ENCODE measurements at places on chromosomes 16 and 17.

GRCh38 chr16:81899601-81900000 is 111.7 kb downstream of the SDR42E1 start:
- no peak for DNase-seq

DNA sequence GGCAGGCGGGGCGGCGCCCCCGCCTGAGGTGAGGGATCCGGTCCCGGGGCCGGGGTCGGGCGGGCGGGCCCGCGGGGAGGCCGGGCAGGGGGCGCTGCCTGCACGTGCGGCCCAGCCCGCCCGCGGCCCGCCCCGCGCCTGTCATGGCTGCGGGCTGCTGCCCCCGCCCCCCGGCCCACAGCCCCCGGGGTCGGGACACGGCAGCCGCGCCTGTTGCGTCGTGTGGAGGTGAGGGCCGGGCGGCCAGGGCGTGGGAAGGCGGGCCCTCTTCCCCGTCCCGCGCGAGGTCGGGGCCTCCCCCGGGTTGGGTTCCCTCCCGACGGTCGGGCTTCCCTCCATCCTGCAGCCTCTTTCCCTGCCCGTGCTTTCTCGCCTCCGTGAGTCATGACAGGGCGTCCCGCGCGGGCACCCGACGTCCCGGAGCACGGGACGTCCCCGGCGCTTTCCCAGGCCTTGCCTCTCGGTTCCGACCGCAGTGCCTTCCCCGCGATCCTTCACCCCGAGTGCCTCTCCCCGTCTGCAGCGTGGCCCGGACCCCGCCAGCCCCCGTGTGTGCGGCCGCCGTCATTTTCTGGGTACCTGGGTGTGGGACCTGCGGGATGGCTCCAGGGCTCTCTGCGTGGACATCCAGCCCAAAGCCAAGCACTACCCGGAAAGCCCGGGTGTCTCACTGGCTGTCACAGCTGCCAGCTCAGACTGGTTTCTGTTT is 76.7 kb downstream of the CHD9 start:
- peak; percentile 50 for DNase-seq

DNA sequence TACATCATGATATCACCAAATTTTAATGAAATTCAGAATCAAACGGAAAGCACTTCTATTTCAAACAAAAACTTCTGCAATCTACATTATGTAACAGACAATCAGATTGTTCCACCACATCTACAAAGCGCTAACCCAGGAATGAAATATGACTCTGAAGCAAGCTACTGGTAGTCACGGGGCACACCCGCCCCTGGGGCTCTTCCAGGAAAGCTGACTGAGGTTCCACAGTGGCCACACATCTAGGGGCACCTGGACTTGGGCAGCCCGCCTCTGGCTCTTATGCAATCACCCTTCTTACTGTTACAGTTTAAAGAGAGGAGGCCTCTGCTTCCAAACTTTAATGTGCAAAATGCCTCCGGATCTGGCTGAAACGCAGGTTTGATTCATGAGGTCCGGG is 27.5 kb downstream of the ZCCHC14 start:
- no peak for DNase-seq

DNA sequence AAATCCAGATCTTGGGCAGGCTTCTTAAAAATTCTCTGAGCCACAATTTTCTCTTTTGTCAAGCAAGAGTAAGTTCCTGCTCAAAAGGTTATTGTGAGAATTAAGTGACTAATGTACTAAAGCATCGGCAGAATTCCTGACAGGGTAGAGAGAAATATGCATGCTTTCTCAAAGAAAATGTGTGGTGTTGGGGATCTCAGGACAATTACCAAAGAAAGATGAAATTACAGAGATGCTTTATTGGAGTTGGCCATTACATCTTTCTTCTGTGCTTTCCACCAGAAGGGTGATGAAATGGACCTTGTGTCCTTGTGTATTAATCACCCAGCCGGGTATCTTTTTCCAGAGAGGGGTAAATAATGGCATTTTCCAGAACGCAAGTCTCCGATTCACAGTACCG is 1.7 kb upstream of the USP43 start:
- DNase-seq: no peak

DNA sequence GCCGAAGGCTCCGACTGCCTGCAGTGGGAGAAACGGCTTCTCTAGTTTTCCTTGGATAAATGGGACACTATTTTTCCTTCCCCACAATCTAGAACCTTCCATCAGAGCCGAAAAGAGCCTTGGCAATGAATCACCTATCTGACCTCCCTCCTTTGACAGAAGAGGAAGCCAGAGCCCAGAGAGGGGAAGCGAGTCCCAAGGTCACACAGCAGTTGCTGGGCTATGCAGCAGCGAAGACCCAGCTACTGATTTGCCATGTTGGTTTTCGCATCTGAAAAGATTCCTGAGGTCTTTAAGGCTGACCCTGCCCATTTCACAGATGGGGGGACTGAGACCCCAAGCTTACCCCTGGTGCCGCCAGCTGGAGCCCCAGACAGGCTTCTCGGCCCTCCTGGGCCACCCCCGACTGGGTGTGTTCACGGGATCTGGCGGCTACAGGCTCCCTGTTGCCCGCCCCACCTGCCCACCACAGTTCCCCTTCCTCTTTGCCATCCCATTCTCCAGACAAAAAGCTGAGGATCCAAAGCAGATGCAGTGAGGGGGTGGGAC is 45.9 kb downstream of the RAI1 start:
- no peak for DNase-seq

DNA sequence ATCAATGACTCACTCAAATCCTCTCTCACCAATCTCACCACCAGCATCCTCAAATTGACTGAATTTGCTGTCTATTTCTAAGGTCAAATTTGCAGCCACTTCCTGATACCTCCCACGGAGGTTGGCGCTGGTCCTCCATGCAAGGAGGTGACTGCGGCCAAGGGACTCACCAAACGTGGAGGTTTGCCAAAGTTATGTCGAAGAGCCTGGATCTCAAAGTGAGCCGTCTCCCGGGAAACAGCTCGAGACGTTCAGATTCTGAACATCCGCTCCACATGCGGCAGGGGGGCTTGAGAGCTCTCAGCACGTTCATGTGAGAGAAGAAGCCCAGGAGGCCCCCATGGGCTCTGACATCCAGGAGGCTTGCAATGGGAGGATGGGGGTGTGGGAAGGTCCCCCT is 22.6 kb downstream of the LGALS3BP start:
- no peak for DNase-seq

DNA sequence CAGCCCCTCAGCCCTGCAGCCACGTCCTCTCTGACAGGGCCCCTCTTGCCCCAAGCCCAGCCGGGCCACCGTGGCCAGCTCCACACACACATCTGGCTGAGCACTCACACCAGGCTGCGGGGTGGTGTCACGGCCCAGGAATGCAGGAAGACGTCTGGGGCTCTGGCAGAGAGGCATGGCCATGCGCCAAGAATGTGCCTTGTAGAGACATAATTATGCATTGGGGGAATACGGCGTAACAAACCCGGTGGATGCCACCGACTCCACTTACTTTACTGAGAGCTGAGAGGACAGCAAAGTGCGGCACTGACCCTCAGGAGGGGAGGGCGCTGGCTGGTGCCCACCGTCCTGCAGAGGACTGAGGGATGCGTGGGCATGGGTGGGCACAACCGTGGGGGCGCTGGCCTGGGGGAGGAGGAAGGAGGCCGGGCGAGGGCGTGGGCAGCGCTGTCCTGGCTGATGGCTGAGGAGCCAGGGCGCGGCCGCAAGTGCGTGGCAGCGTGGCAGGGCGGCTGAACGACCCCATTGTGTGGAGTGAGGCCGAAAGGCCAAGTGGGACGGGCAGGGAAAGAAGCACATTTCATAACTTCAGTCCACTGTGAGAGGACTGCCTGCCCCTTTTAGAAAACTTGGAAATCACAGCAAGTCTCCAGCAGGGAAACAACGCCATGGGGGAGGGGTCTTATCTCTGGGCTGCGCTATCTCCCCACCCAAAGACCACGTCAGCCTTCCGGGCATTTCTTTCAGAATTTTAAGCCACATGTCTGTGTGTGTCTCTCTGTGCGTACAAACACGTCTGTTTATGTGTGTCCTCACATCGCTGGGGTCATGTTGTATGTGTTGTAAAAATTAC is 30.6 kb downstream of the METRNL start:
- no peak for DNase-seq

- no peak for DNase-seq
These were observed 2.4 kb downstream of the ABAT start for GRCh38 chr16:8676737-8677375.

GRCh38 chr16:1175566-1176279 is 22.8 kb downstream of the CACNA1H start:
- no peak for DNase-seq

DNA sequence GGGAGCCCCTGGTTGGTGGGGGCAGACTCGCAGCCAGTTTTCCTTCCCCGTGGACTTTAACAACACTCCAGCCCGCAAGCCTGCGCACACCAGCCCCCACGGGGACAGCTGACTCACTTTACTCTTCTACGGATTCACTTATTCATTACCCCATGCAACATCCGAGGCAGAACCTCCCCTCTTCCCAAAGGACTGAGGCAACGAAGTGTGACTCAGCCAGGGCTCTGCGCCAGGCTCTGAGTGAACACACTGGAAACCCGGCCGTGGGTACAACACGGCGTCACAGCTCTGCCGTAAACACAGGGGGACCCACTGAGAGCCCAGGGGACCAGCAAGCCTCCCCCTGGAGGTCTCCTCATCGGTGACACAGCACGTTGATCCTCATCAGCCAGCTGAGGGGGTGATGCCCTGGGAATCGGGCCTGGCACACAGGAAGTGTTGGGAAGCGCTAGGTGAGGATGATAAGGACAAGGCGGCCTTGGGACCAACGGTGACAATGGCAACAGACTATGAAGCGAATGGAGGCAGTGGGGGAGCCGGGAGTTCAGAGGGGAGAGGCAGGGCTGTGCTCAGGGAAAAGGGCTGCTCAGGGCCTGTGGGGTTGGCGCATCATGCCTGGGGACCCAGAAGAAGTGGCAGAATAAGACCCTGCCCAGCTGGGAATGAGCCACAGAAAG is 14.6 kb downstream of the COTL1 start:
- DNase-seq: peak; percentile 58

DNA sequence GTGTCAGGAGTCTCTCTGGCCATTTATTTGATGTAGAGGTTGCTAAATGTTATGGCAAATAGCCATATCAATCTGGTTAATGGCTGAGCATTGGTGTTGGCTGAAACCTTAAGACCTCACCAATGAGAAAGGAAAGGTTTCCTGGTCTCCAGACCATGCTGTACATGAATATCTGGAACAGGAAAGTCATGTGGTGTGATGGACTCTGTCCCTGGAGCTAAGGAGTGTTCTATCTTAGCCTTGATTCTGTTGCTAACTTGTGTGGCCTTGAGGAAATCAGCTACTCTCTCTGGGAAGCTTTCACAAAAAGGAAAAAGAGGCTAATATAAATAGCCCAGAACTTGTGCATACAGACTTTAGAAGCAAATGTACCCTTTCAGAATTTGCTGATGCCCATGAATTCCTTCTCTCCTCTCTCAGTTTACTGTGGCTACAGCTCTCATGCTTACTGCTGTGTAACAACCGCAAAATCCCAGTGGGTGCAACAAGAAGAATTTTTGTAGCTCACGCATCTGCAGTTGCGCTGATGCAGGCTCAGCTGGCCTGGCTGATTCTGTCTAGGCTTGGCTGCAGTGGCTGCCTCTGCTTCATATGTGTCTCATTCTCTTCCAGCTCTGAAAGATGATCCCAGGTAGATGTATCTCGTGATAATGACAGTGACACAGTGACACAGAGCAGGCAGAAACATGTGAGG is 287.5 kb downstream of the NPIPA8 start:
- no peak for DNase-seq

GRCh38 chr16:86059253-86060171 is 160.6 kb downstream of the IRF8 start:
- no peak for DNase-seq

DNA sequence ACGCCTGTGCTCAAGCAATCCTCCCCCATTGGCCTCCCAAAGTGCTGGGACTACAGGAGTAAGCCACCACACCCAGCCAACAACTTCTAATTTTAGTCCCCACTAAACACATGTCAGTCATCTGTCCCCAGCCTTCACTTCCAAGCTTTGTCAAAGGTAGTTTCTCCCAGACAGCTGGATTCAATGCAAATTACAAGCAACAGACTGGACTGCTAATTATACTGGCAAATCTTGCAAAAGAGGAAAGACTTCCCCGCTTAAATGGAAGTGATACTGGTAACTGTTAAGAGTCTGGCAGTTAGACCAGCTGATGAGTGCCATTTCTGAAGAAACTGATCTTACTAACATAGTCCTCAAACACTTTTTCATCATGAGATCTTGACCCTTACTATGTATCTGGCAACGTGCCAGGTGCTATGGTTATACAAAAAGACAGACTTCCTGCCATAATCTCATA is 8.2 kb upstream of the GGA2 start:
- DNase-seq: no peak

GRCh38 chr16:324451-325334 is 27.8 kb downstream of the AXIN1 start:
- DNase-seq: peak; percentile 74

DNA sequence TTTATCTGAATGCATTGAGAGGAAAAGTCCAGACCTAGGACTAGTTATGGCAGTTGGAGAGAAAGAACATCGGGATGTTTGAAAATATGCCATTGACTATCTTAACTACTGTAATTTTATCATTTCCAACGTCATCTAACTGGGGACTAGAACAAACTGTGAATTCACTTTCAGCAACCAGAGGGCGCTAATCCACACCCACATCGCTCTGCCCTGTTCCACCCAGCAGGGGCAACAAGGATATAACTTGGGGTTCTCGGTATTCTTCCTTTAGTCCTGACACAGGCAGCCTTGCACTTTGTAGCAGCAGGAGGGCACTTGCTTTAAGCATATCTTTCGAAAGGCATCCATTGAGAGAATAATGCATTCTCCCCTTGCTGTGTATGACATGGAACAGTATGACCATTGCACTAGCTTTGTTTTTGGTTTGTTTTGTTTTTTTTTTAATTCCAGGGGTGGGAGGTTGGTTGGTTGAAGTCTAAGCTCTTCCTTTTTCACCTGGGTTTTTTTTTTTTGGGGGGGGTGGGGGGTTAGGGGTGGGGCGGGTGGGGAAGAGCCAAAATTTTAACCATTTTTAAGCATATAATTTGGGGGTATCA is 31.5 kb downstream of the SIAH1 start:
- peak; percentile 62 for DNase-seq

- DNase-seq: no peak
These were observed 199.6 kb upstream of the MAF start for GRCh38 chr16:79800016-79800608.

- DNase-seq: no peak
These were observed 10.0 kb upstream of the ABCA3 start for GRCh38 chr16:2350500-2350899.

GRCh38 chr17:74123350-74123749 is 80.1 kb upstream of the RPL38 start:
- DNase-seq: no peak

- no peak for DNase-seq
These were observed 22.9 kb upstream of the CORO6 start for GRCh38 chr17:29645515-29646051.

GRCh38 chr16:82185012-82185411 is 15.0 kb upstream of the MPHOSPH6 start:
- DNase-seq: no peak
